ENCODE measurements at places on chromosomes 5 and 9.
A peak's percentile ranks its signal among the peaks of the same experiment; 100 is the strongest.

GRCh38 chr9:134233022-134233421 is 68.7 kb upstream of the RNU6ATAC start:
- DNase-seq = no peak

- no peak for DNase-seq
Measured at GRCh38 chr5:73443829-73444498, 4.6 kb downstream of the FOXD1 start.

DNA sequence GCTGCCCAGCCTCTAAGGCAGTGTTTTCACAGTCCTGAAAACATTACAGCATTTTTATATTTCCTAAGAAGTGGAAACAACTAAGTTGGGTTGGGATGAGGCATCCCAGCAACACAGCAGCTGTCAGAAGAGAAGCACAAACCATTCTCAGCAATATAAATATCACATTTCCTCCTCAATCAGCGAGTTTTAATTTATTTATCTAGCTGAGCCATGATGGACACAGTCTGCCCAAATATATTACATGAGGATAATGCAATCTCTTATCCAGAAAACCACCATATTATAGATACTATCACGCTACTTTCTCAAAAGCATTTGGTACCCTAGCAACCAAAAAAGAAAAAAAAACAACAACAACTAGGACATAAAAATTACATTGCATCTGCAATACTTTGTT is 158.5 kb downstream of the FSTL4 start:
- no peak for DNase-seq

GRCh38 chr9:128192601-128193371 is 1.4 kb upstream of the CIZ1 start:
- DNase-seq = peak; percentile 30

DNA sequence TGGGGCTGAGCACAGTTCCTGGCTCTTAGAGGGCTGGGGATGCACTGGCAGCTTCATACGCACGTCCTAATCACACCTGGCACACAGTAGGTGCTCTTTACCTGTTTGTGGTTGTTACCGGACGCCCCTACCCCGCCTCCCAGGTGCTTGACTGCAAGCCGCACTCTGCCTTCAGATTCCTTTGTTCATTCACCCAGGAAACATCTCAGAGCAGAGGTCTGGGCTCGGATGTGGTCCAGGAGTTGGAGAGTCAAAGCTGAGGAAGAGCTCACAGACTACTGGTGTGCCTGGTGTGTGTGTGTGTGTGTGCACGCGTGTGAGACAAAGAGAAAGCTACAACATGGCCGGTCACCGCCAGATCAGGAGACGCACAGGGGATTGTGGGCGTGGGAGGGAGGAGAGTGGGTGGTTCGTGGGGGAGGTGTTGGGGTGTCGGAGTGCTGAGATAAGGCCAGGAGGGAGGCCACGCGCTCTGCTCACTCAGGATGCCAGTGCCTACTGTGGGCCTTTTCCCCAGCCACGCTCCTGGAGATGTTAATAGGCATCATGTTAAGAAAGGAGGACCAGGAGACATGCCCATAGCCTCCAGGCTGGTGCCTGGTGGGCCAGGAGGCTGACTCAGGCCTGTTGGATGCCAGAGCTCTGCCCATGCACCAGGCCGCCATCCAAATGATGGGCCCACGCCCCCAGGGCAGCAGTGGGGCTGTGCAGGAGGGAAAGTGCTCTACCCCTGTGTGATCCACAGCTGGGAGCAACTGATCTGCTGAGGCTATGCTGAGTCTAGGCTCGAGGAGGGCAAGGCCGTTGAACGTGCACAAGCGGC is 39.9 kb downstream of the CRB2 start:
- DNase-seq = no peak

- DNase-seq = no peak
Measured at GRCh38 chr5:134446938-134447337, 35.3 kb upstream of the CDKN2AIPNL start.

DNA sequence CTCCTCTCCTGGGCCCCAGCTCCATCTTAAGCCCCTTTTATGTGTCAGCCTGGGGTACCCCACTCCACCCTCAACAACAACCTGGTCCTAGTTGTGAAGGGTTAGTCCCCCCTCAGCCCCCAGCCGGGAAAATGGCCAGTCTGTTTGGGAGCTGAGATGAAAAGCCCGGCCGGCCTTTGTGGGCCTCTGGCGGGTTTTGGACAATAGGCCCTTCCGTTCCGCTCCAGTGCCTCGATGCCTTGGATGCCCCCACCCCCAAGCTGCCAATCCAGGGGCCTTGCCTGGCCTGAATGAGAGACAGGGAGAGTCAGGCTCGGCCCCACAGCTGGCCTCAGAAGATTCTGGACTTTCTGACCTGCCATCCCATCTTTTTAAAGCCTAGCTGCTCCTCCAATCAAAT is 9.2 kb downstream of the CNTFR start:
- DNase-seq = no peak

- DNase-seq = no peak
Measured at GRCh38 chr9:70506159-70506558, 91.7 kb upstream of the KLF9 start.

Data from putamen (tissue), 1 donor.